ENCODE measurements at places on chromosomes 16 and 17.
A peak's percentile ranks its signal among the peaks of the same experiment; 100 is the strongest.

DNA sequence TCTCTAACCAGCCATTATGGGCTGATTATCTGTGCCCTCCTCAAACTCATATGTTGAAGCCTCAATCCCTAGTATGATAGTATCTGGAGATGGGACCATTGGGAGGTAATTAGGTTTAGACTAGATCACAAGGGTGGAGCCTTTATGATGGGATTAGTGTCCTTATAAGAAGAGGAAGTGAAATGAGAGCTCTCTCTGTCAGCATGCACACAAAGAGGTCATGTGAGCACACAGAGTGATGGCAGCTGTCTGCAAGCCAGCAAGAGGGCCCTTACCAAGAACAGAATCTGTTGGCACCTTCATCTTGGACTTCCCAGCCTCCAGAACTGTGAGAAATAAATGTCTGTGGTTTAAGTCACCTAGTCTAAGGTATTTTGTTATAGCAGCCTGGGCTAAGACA is 101.9 kb downstream of the PCTP start:
- no peak for DNase-seq

GRCh38 chr17:63405741-63406261 is 40.3 kb downstream of the CYB561 start:
- peak; percentile 85 for DNase-seq

- DNase-seq, result no peak
Measured at GRCh38 chr16:68238029-68238345, 2.1 kb upstream of the ESRP2 start.

GRCh38 chr17:21842332-21843317 is 150.3 kb downstream of the KCNJ18 start:
- no peak for DNase-seq

Data from fibroblast of upper back skin (primary cell).